ENCODE measurements at places on chromosomes 11 and 22.
A peak's percentile ranks its signal among the peaks of the same experiment; 100 is the strongest.

DNA sequence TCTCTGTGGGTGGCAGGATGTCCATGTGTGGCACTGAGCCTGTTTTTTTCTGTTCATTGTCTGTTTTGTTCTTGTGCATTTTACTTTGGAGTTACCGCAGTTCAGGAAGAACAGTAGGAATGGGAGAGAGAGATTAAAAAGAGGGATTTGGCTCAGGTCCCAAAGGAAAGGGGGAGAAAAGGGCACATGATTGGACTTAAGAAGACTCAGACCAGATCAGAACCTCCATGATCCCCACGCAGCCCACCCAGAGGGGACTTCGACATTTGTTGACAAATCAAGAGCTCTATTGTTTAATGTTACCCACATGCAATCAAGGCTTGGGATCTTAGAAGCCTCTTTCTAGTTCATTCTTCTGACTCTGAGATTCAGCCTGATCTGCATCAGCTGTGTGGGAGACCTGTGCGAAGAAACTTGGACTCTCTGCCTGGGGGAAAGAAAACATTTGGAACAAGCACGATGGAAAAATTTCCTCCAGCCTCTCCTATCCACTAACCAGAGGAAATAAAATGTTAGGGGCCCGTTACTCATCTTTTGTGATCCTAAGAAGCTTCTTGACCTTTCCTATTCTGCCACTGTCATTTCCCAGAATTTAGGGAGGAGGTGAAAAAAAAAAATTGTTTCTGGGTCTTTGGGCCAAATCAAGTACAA is 119.2 kb downstream of the SPON1 start:
- no peak for DNase-seq

- DNase-seq: no peak
These were observed 46.4 kb downstream of the RTN4R start for GRCh38 chr22:20221421-20222340.

GRCh38 chr11:8327761-8328192 is 64.1 kb upstream of the LMO1 start:
- DNase-seq: no peak

DNA sequence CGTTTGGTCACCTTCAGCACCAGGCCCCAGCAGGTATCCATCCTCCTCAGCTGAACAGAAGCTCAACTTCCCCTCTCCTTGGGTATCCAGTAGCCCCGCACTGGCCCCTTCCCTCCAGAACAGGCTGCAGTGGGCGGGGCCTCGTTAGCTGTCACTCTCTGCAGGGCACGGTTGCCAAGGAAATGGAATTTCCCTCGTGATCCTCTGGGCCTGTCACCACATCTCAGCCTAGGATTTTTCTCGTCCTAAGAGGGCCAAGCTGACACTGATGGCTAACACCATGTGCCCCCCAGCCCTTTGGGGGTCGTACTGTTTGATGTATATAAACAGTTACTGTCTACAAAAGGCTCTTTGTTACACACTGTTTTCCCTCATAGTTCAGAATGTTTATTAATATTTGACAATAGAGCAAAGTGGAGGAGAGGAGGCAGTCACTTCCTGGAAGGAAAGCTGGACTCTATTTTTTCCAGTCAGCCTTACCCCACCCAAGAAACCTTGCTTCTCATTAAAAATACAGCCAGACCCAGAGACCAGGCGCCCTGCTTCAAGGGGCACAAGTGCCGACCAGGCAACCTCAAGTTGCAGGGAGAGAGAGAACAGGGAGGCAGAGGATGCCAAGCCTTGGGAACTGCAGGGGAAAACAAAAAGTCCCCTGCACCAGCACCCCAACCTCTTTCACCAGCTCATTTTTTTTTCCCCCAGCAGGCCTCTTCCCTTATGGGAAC is 44.5 kb downstream of the FEZ1 start:
- peak; percentile 76 for DNase-seq

DNA sequence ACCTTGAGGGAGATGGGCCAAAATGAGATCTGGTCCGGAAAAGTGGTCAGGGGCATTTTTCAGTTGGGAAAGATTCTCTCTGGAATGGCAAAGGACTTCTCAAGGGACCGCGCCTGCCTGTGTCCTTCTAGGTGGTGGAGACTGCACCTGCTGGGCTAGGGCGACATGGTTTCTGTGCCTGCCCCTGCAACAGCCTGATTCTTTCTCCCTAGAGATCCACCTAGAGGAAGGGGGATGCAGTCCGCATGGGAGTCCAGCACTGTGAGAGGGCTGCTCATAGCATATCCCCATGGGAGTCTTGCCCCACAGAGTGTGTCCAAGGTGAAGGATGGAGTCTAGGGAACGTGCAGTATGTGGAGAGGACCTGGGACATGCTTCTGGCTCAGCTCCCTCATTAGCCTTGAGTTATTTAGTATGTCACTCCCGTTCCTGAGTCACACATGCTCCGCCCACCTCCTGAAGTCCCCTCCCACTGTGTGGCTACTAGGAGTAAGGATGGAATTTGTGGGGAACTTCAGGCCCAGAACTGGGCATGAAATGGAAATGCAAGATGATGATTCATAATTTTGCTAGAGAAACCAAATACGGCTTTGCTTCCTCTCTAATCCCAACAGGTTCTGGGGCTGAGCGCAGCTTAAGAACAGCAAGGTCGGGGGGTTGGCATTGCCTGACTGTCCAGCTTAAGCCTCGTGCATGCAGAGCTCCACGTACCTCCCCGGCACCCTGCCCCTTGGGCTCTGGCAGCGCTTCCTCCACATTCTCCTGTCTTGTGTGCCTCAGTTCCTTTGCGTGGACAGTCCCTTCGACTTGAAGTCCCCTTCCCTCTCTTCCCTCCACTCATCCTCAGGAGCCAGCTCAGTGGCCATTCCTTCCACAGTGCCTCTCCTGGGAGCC is 35.0 kb downstream of the GRIK4 start:
- DNase-seq: no peak

DNA sequence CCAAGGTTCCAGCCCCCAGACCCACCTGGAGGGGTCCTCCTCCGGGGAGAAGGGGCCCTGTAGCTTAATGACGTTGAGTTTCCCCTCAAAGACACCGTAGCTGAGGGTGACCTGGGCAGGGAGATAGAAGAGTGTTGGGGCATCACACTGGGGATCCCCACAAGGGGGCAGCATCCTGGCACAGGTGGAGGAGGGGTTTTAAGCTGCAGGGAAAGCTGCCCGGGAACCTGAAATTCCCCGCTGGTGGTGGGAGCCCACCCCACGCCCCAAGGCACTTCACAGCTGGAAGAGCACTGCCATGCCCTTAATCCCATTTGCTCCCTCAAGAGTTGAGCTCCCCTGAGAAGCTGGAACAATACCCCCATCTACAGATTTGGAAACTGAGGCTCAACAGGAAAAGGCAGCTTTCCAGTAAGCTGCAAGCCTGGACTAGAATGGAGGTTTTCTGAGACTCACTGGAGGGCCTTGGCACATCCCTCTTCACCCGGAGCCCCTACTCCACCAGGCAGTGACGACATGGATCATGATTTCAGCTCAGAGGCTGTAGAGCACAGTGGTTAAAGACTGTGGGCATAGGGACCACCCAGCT is 13.7 kb downstream of the MFNG start:
- DNase-seq: no peak

GRCh38 chr11:13126430-13126829 is 117.3 kb downstream of the RASSF10 start:
- no peak for DNase-seq

DNA sequence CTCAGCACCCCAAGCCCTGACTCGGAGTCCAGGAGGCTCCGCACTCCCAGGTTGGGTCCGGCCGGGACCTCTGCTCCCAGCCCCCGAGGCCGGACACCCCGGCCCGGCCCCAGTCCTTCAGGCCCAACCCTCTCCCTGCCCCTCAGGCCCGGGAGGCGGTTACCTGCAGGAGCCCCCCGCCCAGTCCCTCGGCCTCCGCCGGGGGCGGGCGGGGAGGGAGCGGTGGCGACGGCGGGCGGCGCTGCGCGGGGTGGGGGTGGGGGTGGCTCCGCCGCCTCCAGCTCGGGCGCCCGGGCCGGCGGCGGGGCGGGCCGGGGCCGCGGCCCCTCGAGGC is 310 bp downstream of the TCF20 start:
- DNase-seq: no peak

- no peak for DNase-seq
These were observed 70.8 kb downstream of the NTM start for GRCh38 chr11:131441051-131441810.

DNA sequence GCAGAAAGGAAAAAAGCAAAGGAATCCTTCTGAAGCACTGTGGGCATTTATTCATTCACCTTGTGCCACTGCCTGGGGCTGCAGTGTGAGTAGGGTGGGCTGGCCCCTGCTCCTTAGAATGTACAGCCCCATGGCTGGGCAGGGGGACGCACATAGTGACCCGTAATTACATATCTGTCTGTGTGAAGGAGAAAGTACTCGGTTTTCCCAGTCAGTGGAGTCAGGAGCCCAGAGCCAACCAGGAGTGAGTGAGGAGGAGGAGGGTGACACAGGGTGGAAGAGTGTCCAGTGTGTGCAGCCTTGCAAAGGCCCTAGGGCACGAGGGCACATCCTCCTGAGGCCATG is 91.9 kb downstream of the CDKN1C start:
- DNase-seq: no peak
